ENCODE measurements at places on chromosomes 1 and 21. TPM values are rescaled to one million over a fixed set of nuclear protein-coding genes. Genes with fewer than 3 reads are reported as not detected.

MAB21L3 gene
- total RNA-seq, result 1.8 TPM

GRCh38 chr1:115074839-115075534, 14.3 kb downstream of the TSPAN2 start:
- no peaks in the 10 kb centered on the region for H3K36me3 ChIP-seq
- H3K4me3 ChIP-seq, result no peak overlapping the region
- no peaks in the 10 kb centered on the region for H3K4me1 ChIP-seq

GRCh38 chr1:84407958-84408422, 9.7 kb downstream of the DNASE2B start:
- no peak overlapping the region for H3K4me3 ChIP-seq
- H3K36me3 ChIP-seq, result no peaks in the 10 kb centered on the region
- H3K27me3 ChIP-seq, result no peaks in the 10 kb centered on the region
- H3K4me1 ChIP-seq, result peaks cover 25% of the 10 kb centered on the region
- no peak for DNase-seq
- H3K27ac ChIP-seq, result peak overlapping the region; percentile 53

DNA sequence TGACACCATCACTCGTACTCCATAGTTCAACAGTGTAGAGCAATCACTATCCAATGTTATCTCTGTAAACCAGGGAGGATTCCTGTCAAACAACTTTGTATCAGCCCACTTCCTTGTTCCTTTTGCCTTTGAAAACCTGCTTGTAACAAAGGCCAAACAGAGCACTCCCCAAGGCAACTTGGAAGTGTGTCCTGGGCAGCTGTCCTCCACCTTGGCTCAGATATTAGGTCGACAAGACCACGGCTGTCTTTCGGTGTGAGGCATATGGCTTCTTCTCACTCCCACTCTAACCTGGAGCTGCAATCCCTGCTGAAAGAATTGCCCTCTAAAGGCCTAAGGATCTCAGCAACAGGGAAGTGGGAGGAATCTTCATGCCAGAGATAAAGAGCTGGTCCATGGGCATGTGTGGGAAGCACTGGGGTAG, 66.7 kb downstream of the ITPKB start:
- H3K4me3 ChIP-seq, result no peak overlapping the region
- peak; percentile 42 for DNase-seq
- no peaks in the 10 kb centered on the region for H3K36me3 ChIP-seq
- H3K27ac ChIP-seq, result peak overlapping the region; percentile 87
- H3K27me3 ChIP-seq, result no peaks in the 10 kb centered on the region

DNA sequence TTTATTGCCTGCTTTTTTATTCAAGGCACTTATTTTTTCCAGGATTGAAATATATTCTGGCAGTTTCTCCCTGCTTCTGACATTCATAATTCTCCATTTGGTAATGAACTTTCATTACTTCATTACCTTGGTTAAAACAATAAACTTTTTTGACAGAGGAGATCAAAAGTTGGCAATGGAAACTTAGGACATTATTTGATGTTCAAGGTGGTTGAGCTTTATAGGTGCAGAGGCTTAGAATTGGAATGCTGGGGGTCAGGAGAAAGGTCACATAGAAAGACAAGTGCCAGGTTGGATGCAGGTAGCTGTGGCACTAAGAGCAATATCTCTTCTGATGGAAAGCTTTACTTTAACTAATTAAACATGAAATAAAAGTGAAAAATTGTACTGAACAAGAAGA, 152.4 kb downstream of the SPATA46 start:
- H3K27me3 ChIP-seq, result no peaks in the 10 kb centered on the region
- no peak overlapping the region for H3K4me3 ChIP-seq
- no peak for DNase-seq
- H3K27ac ChIP-seq, result no peak overlapping the region
- H3K36me3 ChIP-seq, result no peaks in the 10 kb centered on the region

DNA sequence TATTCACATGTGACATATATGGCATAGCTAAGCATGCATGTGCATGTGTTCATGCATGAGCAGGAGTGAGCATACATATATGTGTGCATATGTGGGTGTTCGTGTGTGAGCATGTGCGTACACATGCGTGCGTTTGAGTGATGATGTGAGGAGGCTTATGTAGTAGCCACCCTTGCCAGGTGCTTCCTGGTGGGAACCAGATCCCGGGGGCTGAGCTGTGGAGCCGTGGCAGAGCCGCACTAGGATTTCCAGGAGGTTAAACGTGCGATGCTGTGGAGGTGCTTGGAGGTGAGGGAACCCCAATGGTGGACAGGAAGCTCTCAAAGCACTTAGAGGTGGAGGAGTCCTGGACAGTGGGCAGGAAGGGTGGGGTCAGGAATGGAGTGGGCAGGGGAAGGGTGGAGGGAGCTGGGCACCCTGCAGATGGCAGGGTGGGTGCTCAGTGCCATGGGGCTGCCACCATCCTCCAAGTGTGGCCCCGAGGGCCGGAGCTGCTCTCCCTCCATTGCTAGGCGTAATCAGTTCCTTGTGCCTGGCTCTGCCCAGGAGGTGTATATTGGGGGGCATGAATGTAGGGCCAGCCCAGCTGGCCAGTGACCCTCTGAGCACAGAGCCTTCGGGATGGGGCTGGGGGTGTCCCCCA, 48.5 kb downstream of the COL18A1 start:
- H3K4me3 ChIP-seq, result no peak overlapping the region
- H3K4me1 ChIP-seq, result no peaks in the 10 kb centered on the region
- no peak for DNase-seq
- no peaks in the 10 kb centered on the region for H3K27me3 ChIP-seq

DNA sequence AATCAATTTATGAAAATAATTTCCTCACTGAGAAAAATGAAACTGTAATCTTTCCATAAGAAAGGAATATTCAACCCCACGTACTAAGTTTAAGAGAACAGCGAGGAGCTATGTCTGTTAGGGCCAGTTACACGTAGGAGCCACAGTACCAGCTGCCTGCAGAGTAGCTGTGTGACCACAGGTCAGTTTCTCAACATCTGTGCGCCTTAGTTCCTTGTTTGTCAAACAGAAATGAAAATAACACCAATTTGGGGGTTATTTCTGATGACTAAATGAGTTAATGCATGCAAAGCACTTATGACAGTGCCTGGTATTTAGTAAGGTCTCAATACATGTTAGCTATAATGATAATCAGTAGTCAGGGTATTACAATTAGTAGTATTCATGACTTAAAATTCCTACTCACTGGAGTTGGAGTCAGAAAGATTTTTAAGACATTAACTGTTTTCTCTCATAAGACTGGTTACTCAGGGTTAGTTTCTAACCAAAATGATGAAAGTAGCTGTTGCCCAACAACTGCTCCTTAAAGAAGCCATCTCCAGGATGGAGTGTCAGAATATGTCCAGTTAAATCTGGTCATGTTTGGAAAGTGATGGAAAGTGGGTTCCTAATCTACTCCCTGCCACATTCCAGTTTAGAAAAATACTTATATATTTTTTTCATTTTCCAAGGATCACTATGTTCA, 85.8 kb upstream of the ZNF648 start:
- H3K4me3 ChIP-seq, result no peak overlapping the region
- peak; percentile 57 for DNase-seq
- no peaks in the 10 kb centered on the region for H3K4me1 ChIP-seq
- H3K27ac ChIP-seq, result no peak overlapping the region
- no peaks in the 10 kb centered on the region for H3K36me3 ChIP-seq

LIN28A gene
- not detected for total RNA-seq

GRCh38 chr1:158115126-158115525, 65.6 kb upstream of the CD1D start:
- peaks cover 10% of the 10 kb centered on the region for H3K4me1 ChIP-seq
- H3K27me3 ChIP-seq, result no peaks in the 10 kb centered on the region
- H3K27ac ChIP-seq, result no peak overlapping the region

GRCh38 chr1:110872745-110873720, at the start of gene CD53:
Gene CD53, plus strand, starts transcription at chr1:110873148. Its CDS starts 18,261 bp downstream, at chr1:110891409.
- H3K27ac ChIP-seq, result peak within 1 kb of the TSS; percentile 84
- no peaks in the 10 kb centered on the region for H3K27me3 ChIP-seq
- no peaks in the 10 kb centered on the region for H3K4me1 ChIP-seq
- peak within 1 kb of the TSS; percentile 44 for H3K4me3 ChIP-seq
- H3K36me3 ChIP-seq, result no peaks in the 10 kb centered on the region

DNA sequence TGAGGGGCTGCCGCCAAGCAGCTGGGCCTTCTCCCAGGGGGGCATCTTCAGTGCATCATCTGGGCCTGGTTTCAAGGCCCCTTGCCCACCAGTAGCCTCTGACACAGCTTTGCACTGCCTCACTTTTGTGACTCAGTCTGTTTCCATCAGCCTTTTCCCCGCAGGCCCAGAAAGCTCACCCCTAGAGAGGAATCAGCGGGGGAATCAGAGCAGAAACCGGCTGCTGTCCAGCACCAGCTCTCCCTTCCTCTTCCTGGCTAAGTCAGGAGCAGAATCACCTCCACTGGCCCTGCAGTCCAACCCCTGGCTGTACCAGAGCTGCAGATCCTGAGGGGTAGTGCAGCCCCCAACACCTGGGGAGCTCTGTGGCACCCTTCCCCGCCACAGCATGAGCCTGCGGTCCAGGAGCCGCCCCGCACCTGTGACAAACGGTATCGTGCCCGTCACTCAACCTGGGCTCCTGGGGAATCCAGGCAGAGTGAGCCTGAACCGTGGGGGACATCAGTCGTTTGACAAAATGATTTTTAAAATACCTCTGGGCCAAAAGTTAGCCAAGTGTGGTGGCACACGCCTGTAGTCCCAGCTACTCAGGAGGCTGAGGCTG, 83.3 kb upstream of the TMEM51 start:
- no peak overlapping the region for H3K4me3 ChIP-seq
- H3K27ac ChIP-seq, result no peak overlapping the region
- no peak for DNase-seq
- H3K27me3 ChIP-seq, result no peaks in the 10 kb centered on the region
- H3K36me3 ChIP-seq, result no peaks in the 10 kb centered on the region

ACTL8 gene
- not detected for total RNA-seq

GRCh38 chr1:116262207-116262994, 110.6 kb upstream of the ATP1A1 start:
- no peak overlapping the region for H3K27ac ChIP-seq
- no peaks in the 10 kb centered on the region for H3K27me3 ChIP-seq
- DNase-seq, result no peak
- H3K36me3 ChIP-seq, result no peaks in the 10 kb centered on the region
- no peaks in the 10 kb centered on the region for H3K4me1 ChIP-seq

- H3K4me3 ChIP-seq, result no peak overlapping the region
- H3K27ac ChIP-seq, result no peak overlapping the region
- H3K4me1 ChIP-seq, result no peaks in the 10 kb centered on the region
Observed at GRCh38 chr21:41725421-41726031, 41.3 kb downstream of the RIPK4 start.

DNA sequence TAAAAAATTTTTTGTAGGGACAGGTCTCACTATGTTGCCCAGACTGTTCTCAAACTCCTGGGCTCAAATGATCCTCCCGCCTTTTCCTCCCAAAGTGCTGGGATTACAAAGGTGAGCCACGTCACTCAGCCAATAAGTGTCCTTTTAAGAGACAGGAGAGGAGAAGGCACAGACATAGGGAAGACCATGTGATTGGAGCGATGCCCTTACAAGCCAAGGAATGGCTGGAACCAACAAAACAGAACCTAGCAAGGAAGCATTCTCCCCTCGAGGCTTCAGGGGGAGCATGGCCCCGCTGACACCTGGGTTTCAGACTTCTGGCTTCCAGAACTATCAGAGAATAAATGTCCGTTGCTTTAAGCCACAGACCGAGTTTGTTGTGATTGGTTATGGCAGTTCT, 37.0 kb downstream of the NDUFS5 start:
- no peaks in the 10 kb centered on the region for H3K4me1 ChIP-seq
- H3K27ac ChIP-seq, result no peak overlapping the region
- H3K27me3 ChIP-seq, result no peaks in the 10 kb centered on the region
- no peak for DNase-seq
- no peak overlapping the region for H3K4me3 ChIP-seq

DNA sequence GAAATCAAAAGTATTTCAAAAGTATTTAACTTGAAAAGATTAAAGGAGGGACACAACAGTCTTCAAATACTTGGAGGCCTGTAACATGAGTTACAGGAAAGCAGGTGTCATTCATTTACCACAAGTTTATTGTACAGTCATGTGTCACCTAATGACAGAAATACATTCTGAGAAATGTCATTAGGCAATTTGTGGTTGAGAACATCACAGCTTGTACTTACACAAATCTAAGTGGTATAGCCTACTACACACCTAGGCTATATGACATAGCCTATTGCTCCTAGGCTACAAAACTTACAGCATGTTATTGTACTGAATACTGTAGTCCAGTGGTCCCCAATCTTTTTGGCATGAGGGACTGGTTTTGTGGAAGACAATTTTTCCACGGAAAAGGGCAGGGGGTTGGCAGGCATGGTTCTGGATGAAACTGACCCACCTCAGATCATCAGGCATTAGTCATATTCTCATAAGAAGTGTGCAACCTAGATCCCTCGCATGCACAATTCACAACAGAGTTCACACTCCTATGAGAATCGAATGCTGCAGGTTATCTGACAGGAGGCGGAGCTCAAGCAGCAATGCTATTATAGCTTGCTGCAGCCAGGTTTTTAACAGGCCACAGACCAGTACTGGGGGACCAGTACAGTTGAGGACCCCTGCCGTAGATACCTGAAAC, 25.0 kb upstream of the PHTF1 start:
- no peaks in the 10 kb centered on the region for H3K4me1 ChIP-seq
- H3K36me3 ChIP-seq, result no peaks in the 10 kb centered on the region
- no peak for DNase-seq
- H3K27ac ChIP-seq, result peak overlapping the region; percentile 23

RXRG gene
- not detected for total RNA-seq

GBP5 gene
- total RNA-seq, result 4.6 TPM

LIN9 gene
- 5.4 TPM for total RNA-seq

DNA sequence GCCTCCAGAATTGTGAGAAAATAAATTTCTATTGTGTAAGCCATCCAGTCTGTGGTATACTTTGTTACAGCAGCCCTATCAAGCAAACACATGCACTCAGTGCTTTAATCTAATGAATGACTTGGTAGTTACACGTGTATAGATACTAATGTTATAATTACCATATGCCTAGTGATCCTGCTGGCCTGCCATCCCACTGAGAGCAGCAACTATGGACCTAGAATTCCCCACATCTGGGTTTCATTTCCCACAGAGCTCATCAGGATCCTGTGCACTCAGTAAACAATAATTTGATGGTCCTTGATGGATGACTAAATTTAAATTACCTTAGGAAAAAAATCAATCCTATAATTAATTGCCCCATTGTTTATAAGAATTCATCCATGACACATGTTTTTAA, 86.5 kb upstream of the RGS1 start:
- no peak for DNase-seq
- H3K36me3 ChIP-seq, result no peaks in the 10 kb centered on the region
- H3K4me3 ChIP-seq, result no peak overlapping the region
- no peaks in the 10 kb centered on the region for H3K4me1 ChIP-seq
- H3K27ac ChIP-seq, result no peak overlapping the region
- H3K27me3 ChIP-seq, result no peaks in the 10 kb centered on the region

RIPPLY3 gene
- 0.54 TPM for total RNA-seq

All from Peyer's patch (tissue), 4 donors.